ENCODE measurements at places on chromosomes 5 and 9. TPM values are rescaled to one million over a fixed set of nuclear protein-coding genes. Genes with fewer than 3 reads are reported as not detected.

HNRNPK gene
- total RNA-seq: 776 TPM

PCDHA7 gene
- 3.6 TPM for total RNA-seq

KCNV2 gene
- total RNA-seq: 134 TPM

SLCO6A1 gene
- not detected for total RNA-seq

ADGRV1 gene
- total RNA-seq: 287 TPM

GLDC gene
- total RNA-seq: 18.4 TPM

SPATA24 gene
- 2.8 TPM for total RNA-seq

LRRC19 gene
- total RNA-seq: not detected

SH3GL2 gene
- total RNA-seq: 18.0 TPM

DND1 gene
- total RNA-seq: 0.60 TPM

AFAP1L1 gene
- total RNA-seq: 21.0 TPM

TSSK1B gene
- 0.38 TPM for total RNA-seq

OR2Y1 gene
- not detected for total RNA-seq

SLC36A2 gene
- not detected for total RNA-seq

SLC30A5 gene
- 54.6 TPM for total RNA-seq

PCA3 gene
- 0.27 TPM for total RNA-seq

TMEM171 gene
- 1.6 TPM for total RNA-seq

KCNMB1 gene
- total RNA-seq: 1.4 TPM

RABEPK gene
- total RNA-seq: 15.9 TPM

EIF4E1B gene
- total RNA-seq: 0.55 TPM

EQTN gene
- 1.2 TPM for total RNA-seq

ARL14EPL gene
- total RNA-seq: not detected

Measured in camera-type eye (tissue), 1 donor.